ENCODE measurements at places on chromosomes 6 and 20. TPM values are rescaled to one million over a fixed set of nuclear protein-coding genes. Genes with fewer than 3 reads are reported as not detected.

The SKIC2 gene
- polyA plus RNA-seq = 46.3 TPM

GRCh38 chr6:38603496-38603895, 36.2 kb downstream of the BTBD9 start:
- no peak for DNase-seq

DNA sequence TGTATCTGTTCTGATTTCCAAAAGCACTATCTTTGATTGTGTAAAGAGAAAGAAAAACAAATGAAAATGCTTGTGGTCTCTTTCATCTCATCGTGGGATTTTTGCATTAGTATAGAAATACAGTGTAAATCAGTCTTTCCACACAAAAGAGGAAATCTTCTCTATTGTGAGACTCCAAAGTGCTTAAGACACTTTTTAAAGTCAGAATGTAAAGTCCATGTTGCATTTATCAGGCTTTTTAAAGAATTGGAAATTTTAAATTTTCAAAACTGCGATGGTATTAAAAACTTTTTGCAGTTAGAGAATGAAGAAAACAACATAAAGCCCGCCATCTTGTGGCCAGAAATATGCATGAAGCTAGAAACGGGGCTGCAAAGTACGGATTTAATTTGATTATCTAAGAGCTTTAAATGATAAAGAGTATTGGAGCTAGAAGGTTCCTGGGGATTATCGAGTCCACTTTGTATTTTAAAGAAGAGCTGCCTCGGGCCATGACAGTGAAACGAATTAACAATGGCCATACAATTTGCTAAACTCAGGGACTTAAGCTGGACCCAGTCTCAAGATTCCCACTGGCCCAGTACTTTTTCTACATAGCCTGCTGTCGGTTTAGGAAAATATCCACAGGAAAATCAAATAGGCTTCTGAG, 339.6 kb downstream of the ARHGAP18 start:
- peak; percentile 57 for DNase-seq

- peak; percentile 20 for DNase-seq
Observed at GRCh38 chr20:26216025-26216424, 519.4 kb upstream of the ZNF337 start.

The LPIN3 gene
- 6.1 TPM for polyA plus RNA-seq

DNA sequence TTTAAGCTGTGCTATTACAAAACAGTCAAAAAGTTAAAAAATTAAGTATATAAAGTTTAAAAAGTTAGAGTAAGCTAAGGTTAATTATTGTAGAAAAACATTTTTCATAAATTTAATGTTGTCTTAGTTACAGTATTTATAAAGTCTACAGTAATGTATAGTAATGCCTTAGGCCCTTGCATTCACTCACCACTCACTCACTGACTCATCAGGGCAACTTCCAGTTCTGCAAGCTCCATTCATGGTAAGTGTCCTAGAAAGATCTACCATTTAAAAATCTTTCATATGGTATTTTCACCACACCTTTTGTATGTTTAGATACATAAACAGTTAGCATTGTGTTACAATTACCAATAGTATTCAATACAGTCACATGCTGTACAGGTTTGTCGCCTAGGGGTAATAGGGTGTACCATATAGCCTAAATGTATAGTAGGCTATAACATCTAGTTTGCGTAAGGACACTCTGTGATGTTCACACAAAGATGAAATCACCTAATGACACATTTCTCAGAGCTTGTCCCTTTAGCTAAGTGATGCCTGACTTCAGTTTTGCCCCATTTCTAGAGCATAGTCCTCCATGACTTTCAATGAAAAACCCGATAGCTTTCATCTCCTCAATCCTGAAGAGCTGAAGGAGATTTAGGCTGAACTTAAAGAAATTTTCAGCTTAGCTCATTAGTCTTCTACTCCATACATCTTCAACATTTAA, 14.9 kb upstream of the HLA-DRA start:
- no peak for DNase-seq

The AVP gene
- polyA plus RNA-seq = not detected

The JAG1 gene
- polyA plus RNA-seq = 9.4 TPM

DNA sequence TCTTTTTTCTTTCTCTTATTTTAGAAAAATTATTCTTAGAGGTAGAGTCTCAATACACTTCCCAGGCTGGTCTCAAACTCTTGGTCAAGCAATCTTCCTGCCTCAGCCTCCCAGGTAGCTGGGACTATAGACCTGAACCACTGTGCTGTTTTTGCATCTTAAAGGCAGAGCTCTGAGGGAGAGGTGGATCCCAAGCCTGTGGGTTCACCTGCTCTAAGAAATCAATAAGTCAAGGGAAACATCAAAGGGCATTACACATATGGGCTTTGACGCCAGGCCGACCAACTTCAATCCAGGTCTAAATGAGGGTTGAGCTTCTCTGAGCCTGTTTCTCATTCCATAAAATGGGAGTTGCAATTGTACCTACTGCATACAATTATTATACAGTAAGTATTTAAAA, 223.9 kb downstream of the LY86 start:
- no peak for DNase-seq

The SNAI1 gene
- 14.9 TPM for polyA plus RNA-seq

DNA sequence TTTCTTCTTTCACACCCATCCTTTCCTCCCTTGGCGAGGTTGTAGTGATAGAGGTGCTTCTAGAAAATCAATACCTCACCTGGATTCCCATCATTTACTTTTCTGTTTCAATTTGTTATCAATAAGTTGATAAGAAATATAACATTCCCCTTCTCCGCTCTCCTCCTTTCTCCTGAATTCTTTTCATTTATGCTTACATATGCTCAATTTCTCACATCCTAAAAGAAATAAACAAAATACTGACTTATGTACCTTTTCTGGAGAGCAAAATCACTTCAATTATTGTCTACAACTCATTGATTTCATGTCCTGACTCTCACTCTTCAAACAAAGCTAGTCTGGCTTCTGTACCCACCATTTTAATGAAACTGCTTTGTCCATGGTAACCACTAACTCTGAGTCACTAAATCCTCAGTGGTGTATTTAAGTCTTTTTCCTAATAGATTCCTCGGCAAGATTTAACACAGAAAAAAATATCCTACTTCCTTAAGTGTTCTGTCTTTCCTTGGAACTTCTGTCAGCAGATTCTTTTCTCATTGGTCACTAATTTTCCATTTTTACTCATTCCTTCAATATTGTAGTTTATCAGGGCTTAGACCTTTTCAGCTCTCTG, 289.6 kb downstream of the RFPL4B start:
- DNase-seq = peak; percentile 83

The CNR1 gene
- not detected for polyA plus RNA-seq

The KCNS1 gene
- 0.62 TPM for polyA plus RNA-seq

- DNase-seq = no peak
Observed at GRCh38 chr6:113288409-113288808, 568.7 kb upstream of the MARCKS start.

- DNase-seq = no peak
Observed at GRCh38 chr20:45294659-45295058, 12.0 kb upstream of the RBPJL start.

The TRAPPC3L gene
- polyA plus RNA-seq = not detected

The TSPO2 gene
- not detected for polyA plus RNA-seq

The ARMC12 gene
- 0.74 TPM for polyA plus RNA-seq

The TFAP2D gene
- not detected for polyA plus RNA-seq

Measured in IMR-90 (cell line).